Esophagus squamous epithelium (tissue), 5 donors: ENCODE measurements at places on chromosomes 2 and 18. TPM values are rescaled to one million over a fixed set of nuclear protein-coding genes. Genes with fewer than 3 reads are reported as not detected.

Gene ARHGAP25
- 3.5 TPM for total RNA-seq

Gene MAPK4
- 3.1 TPM for total RNA-seq

Gene C2orf76
- total RNA-seq = 7.7 TPM

Gene IGFBP5
- total RNA-seq = 122 TPM

Gene NGEF
- total RNA-seq = 4.0 TPM

Gene ANKRD53
- not detected for total RNA-seq

Gene ALPI
- total RNA-seq = not detected

Gene SERPINB4
- total RNA-seq = 123 TPM

Gene FSIP2
- total RNA-seq = not detected

Gene RUFY4
- not detected for total RNA-seq

Gene RGPD4
- not detected for total RNA-seq

Gene RASGRP3
- total RNA-seq = 1.9 TPM
